Activated naive CD4-positive, alpha-beta T cell treated with anti-CD3 and anti-CD28 coated beads for 36 hours (primary cell): ENCODE measurements at places on chromosomes 4 and X. TPM values are rescaled to one million over a fixed set of nuclear protein-coding genes. Genes with fewer than 3 reads are reported as not detected.

The OPRPN gene
- total RNA-seq, result not detected

The MAGED4 gene
- total RNA-seq, result 0.25 TPM

The MAOA gene
- total RNA-seq, result 0.27 TPM

The USP17L21 gene
- not detected for total RNA-seq

The TGIF2LX gene
- not detected for total RNA-seq

The ZNF711 gene
- 0.79 TPM for total RNA-seq

The IQCM gene
- not detected for total RNA-seq

The GRIA2 gene
- not detected for total RNA-seq

The GSX2 gene
- total RNA-seq, result not detected

The SRPX gene
- not detected for total RNA-seq

The TEC gene
- 3.4 TPM for total RNA-seq

The NEUROG2 gene
- total RNA-seq, result not detected

The SHOX gene
- not detected for total RNA-seq

The MAGEA12 gene
- total RNA-seq, result not detected

The NUDT10 gene
- total RNA-seq, result 0.95 TPM

The IL13RA1 gene
- total RNA-seq, result 1.8 TPM

The NALF2 gene
- 0.29 TPM for total RNA-seq

The PRSS12 gene
- not detected for total RNA-seq

The KCNE5 gene
- not detected for total RNA-seq

The CENPI gene
- 19.1 TPM for total RNA-seq

The WDR13 gene
- 40.1 TPM for total RNA-seq
